ENCODE measurements at places on chromosomes 11 and 22.

GRCh38 chr11:68904248-68904847 is 657 bp downstream of the IGHMBP2 start:
- DNase-seq = no peak

DNA sequence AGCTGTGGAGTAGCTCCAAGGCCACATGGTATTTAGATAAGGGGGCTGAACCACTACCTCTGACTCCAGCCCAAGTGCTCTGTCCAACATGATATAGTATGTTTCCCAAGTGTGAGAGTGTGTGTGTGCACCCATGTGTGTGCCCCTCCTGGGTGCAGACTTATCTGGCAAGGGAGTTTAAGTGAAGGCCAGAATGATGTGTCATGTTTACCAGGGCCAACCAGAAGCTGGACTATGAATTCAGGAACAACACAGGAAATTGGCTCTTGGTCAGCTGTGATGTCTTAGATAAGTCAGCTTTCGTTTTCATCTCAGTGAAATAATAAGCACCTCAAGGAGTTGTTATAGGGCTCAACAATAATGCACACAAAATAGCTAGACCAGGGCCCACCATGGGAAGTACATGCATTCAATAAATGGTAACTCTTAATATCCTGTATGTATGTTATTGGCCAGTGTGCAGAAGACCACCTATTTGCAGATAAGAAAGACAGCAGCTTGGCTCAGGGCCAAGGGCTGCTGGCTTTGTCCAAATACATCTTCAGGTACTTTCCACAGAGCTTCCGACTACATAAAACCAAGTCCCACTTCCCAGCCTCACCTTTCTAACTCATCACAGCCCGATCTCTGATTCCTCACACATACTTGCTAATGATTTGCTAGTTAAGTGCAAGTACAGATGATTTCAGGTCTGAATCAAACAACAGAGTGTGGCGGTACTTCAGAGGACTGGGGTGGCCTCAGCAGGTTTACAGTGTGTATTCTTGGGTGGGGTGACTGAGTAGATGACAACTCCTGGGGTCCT is 120.9 kb downstream of the ME3 start:
- DNase-seq = no peak

- no peak for DNase-seq
Observed at GRCh38 chr11:61092908-61093763, 9.2 kb upstream of the CD5 start.

GRCh38 chr11:86456075-86456939 is 81.6 kb downstream of the CCDC81 start:
- DNase-seq = peak; percentile 9

DNA sequence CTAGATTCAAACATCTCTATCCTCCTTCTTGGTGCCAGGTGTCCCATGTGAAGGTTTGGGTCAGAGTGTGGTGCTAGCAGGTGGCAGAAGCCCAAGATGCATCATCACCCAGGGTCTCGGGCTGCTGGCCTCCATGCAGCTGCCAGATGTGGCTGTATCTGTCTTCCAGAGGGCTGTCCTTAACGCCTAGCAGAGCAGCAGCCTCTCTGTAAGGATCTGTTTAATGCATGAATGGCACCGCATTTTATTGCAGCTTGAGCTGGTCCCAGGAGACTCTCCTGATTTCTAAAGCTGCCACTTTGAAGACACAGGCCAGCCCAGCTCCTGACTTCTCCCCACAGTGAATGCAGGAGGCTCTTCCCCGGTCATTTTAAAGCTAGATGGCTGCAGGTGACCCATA is 26.3 kb downstream of the SLC1A2 start:
- DNase-seq = no peak

DNA sequence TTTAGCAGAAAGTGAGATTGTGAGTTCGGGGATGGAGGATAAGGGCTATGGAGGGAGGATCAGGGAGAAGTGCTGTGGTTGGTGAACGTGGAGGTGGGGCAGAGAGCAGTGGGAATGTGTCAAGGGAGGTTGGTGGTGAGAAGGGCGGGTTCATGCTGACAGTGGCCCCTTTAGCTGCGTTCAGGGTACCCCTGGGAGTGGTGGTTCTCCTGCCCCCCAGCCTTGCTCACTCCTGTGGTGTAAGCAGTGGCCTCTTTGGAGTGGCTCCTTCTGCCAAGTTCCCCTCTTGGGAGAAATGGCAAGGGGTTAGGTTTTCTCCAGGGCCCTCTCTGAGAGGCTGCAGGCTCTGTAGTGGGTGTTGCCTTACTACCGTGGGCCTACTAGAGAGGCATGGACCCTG is 16.1 kb upstream of the NECTIN1 start:
- DNase-seq = no peak
